ENCODE measurements at places on chromosomes 1 and 21. TPM values are rescaled to one million over a fixed set of nuclear protein-coding genes. Genes with fewer than 3 reads are reported as not detected.

DNA sequence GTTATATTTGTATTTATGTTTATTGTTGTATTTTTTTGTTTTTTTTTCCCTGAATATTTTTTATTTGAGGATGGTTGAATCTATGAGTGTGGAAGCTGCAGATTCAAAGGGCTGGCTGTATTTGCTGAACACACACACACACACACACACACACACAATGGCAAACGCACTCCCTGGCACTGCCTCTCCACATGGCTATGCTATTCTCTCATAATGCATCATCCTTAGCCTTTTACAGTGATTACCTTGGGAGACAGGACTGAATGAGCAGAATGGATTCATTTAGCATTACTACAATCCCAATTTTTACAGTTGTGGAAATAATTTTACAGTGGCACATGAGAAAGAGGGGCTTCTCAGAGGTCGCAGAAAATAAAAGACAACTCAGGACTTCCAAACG, 390.1 kb downstream of the PCP4 start:
- no peak for DNase-seq

The CALML6 gene
- total RNA-seq, result not detected

The PRMT6 gene
- 4.6 TPM for total RNA-seq

The FBXO42 gene
- 23.1 TPM for total RNA-seq

The SHCBP1L gene
- not detected for total RNA-seq

The PPIAL4G gene
- total RNA-seq, result not detected

DNA sequence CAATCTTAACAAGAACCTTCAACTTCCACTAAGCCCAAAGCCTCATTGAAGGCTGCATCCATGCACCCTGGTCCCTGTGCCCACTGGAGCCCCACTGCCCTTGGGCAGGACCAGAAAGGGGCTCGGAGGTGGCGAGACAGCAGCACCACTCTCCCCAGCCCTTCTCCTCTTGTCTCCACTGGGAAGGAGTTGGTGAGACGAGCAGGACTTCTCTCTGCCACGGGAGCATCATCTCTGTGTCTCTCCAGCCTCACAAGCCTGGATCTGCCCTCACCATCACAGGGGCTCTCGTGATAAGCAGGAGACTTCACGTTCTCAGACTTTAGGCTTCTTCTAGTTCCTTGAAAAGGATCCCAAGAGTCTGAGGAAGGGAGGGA, 7.2 kb upstream of the ETV3L start:
- no peak for DNase-seq

The ZBED6 gene
- total RNA-seq, result 13.7 TPM

GRCh38 chr1:78286686-78287085, 204.1 kb upstream of the PTGFR start:
- DNase-seq, result no peak

The TMEM183A gene
- total RNA-seq, result 24.3 TPM

GRCh38 chr1:176669782-176670181, 206.8 kb downstream of the PAPPA2 start:
- DNase-seq, result peak; percentile 42

GRCh38 chr21:32772281-32773047, 909 bp upstream of the PAXBP1 start:
- no peak for DNase-seq

The PPFIA4 gene
- total RNA-seq, result 21.3 TPM

DNA sequence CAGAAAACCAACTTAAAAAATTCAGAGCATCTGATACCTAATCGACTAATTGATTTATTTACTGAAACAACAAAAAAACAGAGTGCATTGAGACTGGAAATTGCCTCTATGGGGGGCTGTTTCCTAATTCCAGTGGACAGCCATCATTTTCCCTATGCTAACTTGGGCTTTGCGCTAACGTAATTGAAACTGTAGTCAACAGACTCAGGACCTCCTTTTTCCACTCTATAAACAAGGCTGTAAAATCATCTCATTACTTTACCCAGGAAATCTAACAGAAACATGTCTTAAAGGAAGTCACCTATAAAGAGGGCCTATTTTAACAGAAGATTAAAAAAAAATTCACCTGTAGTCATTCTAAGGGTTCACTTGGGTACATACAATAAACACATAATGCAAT, 2.1 kb downstream of the ERG start:
- DNase-seq, result no peak

- no peak for DNase-seq
These were observed 172.9 kb downstream of the DISC1 start for GRCh38 chr1:231799363-231799986.
